Hematopoietic multipotent progenitor cell treated with erythropoietin and hydrocortisone succinate and interleukin-3 and kit ligand, for 4 days (in vitro differentiated cells): ENCODE measurements at places on chromosomes 1 and 21.

DNA sequence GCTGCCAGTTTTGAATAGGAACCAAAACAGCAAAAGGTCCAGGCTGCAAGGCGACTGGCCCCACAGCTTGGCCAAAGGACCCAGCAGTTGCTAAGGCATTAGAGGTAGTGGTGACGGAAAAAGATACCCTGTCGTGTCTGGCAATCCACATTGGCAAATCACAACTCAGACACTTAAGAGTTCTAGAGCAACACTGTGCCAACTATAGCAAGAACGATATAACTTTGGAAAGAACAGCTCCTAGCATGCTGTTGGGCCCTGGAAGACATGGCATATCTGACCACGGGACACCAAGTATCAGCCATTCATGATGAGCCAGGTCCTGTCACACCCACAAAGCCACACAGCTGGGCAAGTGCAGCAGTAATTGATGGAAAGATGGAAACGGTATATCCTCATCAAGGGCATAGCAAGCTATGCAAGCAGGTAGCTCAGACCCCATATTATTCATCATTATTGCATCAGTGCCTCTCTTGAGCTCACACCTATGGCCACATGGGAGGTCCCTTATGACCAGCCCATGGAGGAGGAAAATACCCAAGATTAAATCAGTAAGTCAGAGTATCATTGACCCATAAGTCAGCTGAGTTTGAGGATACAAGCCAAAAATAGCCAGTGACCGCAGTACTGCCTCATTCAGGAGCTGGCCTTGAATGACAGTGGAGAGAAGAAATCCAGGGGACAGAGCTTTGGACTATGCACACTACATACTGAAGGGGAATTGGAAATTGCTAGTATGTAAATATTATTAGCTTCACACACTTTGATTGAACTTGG lies 221.2 kb downstream of the SETD4 start:
- no peak for DNase-seq

DNA sequence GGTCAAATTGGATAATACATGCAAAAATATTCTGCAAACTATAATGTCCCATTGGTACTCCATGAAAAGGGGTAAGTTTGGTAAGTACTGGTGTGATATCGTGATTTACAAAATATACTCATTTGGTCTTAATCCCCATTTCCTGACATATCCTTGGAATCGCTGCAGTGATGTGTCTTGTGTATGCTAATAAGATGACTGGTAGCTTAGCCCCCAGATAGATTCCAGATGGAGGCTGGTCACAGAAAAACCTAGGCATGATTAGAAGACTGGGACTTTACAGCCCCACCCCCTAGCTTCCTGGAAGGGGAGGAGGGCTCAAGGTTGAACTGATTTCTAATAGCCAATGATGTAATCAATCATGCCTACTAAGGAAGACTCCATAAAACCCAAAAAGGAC lies 3.0 kb downstream of the VAMP4 start:
- no peak for DNase-seq

DNA sequence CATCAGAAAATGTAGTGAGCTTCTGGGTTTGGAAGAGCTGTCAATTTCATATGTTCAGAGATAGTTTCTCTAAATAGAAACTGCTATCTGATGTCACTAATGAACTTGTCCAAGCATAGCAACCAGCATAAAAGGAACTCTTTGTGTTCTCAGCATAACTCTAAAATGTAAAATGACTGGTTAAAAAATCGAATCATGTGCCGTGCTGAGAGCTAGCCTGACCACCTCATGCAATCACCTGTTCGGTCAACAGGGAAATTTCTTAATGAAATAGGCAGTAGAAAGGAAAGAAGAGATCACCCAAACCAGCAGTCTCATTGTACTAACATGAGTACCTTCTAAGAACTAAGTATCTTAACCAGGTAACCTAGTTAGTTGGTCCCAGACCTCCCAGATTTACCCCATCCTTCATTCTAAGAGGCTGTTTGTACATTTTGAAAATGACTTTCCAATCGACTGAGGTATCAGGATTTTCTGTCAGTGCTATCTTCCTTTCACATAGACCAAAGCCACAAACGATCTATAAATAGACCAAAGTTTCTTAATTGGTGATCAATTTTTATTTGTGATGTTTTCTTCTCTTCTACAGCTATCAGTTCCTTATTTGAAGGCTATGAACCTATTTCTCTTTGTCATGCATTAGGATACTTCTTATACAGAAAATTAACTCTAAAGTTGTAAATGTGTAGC lies 147.3 kb downstream of the TLR5 start:
- DNase-seq: no peak

- peak; percentile 41 for DNase-seq
Measured at GRCh38 chr1:5620997-5621396, 371.2 kb downstream of the NPHP4 start.

DNA sequence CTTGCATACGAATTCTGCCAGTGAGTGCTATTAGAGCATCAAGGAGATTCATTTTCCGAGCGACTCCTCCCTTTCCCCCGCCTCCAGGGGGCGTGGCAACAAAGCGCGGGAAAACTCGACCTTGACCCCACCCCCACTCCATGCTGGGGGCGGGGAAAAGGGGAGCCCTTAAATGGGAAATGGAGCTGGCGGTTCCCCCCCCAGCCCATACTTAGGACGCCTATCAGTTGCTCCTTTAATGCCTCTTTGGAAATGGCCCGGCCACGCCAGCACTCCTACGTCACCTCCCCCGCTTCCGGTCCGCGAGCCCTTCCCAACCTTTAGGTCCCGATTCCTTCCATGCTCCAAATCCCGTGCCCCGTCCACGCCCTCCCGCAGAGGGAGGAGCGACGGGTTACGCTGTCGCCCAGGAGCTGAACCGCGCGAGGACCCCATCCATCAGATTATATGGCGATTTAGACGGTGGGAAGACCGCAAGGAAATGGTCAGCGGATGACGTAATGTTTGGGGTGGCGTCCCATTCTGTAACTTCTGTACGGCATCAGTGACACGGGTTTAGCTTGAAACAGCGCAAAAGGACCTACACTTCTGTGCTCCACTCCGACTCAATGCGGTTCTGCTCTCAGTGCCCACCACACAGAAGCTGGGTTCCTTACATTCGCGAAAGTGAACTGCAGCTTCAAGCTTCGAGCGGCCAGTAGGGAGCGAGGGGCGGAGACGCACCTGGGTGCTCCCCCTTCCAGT lies 702 bp upstream of the ZNF687 start:
- DNase-seq: peak; percentile 99

DNA sequence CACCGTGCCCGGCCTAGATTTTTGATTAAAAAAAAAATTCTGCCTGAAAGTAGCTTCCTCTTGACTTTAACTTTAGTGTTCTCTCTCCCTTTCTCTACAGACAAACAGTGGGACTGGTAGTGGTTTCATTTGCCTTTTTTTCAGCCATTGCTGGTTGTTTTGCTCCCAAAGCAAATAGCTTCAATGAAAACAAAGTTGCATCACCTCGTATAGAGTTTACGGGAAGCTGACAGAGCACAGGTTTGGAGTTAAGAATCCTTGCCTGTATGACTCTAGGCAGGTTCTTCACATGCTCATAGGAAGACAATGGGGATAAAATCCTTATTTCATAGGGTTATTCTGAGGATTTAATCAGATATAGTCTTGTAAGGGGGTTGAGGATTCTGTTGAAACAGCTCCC lies 21.6 kb downstream of the AADACL4 start:
- no peak for DNase-seq

GRCh38 chr1:30663596-30664091 lies 59.7 kb downstream of the MATN1 start:
- no peak for DNase-seq

DNA sequence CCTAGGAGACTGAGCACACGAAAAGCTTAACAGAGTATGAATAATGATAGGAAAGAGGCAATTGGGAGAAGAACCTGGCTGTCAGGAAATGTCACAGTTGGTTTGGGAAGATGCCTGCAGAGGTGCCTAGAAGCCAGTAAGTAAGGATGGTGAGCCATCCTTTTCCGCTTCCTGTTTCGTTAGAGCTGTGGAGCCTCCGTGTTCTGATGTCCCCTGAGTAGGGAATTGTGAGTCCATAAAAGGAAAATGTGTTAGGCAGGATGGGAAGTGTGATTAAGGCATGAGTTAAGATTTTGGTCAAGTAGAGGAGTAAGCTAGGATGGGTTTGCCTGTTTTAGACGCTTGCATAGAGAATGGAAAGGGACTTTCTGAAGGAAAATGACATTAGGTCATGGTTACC lies 9.0 kb downstream of the CLIC4 start:
- no peak for DNase-seq

DNA sequence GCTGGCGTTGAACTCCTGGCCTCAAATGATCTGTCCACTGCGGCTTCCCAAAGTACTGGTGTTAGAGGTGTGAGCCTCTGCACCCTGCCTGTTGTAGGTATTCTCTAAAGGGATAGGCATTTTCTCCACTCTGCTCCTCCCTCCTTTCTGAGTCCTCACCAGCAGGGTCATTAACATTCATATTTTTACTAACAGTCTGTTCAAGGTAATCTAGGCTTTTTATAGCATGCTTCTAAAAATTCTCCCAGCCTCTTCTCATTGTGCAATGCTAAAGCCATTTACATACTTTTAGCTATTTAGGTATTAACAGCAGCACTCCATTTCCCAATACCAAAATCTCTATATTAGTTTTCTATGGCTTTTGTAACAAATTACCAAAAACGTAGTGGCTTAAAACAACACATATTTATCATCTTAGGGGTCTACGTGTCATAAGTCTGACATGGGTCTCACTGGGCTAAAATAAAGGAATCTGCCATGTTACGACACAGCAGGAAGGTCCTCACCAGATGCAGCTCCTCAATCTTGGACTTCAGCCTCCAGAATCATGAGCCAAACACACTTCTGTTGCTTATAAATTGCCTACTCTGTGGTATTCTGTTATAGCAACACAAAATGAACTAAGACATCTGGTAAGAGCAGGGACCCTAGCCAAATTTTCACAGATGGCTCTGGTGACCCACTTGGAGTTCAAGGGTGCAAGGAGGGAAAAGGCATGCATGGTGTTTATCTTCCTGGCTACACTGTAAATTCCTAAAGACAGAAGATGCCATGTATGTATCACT lies 2.9 kb upstream of the SLC2A7 start:
- no peak for DNase-seq

DNA sequence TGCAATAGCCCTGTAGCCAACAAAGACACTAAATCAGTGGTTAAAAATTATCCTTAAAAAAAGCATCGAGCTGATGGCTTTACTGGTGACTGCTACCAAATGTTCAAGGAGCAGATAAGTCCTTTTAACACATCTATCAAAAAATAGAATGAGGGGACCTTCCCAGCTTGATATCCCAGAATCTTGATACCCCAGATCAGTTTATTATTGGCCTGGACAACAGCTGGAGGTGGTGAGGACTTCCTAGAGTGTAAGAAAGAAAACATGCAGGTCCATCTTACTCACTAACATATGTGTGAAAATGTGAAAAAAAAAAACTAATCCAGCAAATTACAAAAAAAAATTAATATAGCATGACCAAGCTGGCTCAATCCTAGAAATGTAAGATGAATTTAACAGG lies 21.3 kb downstream of the CHIT1 start:
- no peak for DNase-seq

- no peak for DNase-seq
Measured at GRCh38 chr1:44621841-44622286, 52.4 kb downstream of the TMEM53 start.

DNA sequence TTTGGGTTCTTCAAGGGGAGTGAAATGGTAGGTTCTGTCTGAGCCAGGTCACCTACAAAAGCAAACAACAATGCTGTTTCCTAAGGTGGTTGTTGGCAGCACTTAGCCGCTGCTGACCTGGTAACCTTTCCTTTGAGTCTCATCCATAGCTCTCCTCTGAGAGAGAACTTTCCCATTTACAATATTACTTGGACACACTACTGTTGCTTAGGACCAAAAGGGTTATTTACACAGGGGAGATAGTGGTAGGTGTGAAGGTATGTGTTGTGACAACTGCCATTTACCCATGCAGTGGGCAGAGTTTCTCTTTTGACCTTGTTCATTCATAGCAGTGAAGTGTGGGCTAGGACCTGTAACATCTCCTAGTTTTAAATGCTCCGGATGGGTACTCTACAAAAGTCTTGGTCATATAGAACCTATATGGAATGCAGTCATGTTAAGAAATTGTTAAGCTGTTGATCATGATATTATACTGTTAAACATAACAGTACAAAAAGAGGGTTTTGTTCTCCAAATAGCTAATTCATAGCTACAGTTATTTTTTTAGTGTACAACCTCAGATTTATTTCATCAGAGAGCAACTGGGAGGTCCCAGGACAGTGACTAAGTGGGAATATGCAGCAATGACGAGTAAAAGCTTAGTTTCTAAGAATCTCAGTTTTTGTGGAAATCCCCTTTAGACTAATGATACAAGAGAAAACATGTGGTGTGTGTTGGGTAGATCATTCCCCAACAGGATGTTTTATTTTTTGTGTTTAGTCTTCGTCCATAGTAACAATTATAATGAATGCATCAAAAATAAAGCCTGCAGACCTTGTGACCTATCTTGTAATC lies 219.7 kb downstream of the NFIA start:
- no peak for DNase-seq

DNA sequence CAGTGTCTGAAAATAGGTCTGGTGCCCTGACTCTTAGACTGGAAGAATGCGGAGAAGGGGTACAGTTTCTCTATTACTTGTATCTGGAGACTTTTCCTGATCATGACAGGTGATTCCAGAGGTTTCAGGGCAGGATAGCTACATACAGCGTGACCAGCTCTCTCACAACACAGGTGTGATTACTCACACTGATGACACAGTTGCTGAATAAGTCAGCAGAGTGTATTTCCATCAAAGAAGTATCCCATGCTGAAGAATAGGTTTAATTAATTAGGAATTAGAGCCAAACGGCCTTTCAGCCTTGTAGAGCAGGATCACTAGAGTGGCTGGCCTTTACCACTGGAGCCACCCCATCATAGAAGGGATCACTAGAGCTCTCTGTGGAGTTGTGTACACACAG lies 298.6 kb downstream of the LMX1A start:
- no peak for DNase-seq

- no peak for DNase-seq
Measured at GRCh38 chr1:220681220-220681880, 8.8 kb upstream of the C1orf115 start.

DNA sequence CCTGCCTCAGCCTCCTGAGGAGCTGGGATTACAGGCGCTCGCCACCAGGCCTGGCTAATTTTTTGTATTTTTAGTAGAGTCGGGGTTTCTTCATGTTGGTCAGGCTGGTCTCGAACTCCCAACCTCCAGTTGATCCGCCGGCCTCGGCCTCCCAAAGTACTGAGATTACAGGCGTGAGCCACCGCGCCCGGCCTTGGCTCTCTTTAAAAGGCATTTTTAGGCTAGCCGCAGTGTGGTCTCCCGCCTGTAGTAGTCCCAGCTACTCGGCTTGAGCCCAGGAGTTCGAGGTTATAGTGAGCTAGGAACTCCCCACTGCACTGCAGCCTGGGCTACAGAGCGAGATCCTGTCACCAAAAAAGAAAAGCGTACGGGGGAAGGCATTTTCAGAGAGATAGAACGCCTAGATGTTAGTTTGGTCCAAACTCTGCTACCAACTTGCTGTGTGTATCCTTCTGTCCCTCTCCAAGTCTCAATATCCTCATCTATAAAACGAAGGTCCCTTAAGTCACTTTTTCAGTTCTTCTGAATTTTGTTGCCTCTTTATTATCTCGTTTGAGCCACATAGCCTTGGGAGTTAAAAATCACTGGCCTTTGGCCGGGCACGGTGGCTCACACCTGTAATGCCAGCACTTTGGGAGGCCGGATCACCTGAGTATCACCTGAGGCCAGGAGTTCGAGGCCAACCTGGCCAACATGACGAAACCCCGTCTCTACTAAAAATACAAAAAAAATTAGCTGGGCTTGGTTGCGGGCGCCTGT lies 734 bp downstream of the MED18 start:
- peak; percentile 73 for DNase-seq

- no peak for DNase-seq
Measured at GRCh38 chr1:212295579-212295978, 10.4 kb downstream of the PPP2R5A start.
